ENCODE measurements at places on chromosomes 4 and X. TPM values are rescaled to one million over a fixed set of nuclear protein-coding genes. Genes with fewer than 3 reads are reported as not detected.

- H3K27me3 ChIP-seq, result no peaks in the 10 kb centered on the region
- DNase-seq, result no peak
- no peak overlapping the region for H3K27ac ChIP-seq
- H3K4me1 ChIP-seq, result no peaks in the 10 kb centered on the region
- H3K36me3 ChIP-seq, result no peaks in the 10 kb centered on the region
Measured at GRCh38 chrX:142036116-142036515, 132.4 kb downstream of the MAGEC1 start.

DNA sequence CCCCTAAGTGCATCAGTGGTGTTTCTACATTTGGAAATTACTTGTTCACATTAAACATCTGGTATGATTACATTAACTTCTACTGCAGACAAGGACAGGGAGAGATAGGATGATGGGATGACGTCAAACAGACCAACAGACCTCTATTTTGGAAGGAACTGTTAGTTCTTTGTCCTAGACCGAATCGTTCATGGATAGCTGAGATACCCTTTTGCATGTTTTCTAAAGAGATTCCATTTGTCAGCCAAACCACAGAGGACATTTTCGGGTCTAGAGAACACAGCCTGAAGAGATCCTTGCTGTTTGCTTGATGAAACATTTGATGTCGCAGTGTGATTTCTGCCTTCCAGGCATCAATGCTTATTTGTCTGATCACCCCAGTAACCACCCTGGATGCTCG lies 27.7 kb downstream of the CHST7 start:
- no peak for DNase-seq
- peaks cover 4% of the 10 kb centered on the region for H3K27me3 ChIP-seq
- no peak overlapping the region for H3K4me3 ChIP-seq

GRCh38 chr4:111639120-111639690 lies 506.0 kb upstream of the FAM241A start:
- no peak for DNase-seq
- no peaks in the 10 kb centered on the region for H3K27me3 ChIP-seq
- H3K4me1 ChIP-seq, result no peaks in the 10 kb centered on the region
- H3K4me3 ChIP-seq, result no peak overlapping the region
- no peaks in the 10 kb centered on the region for H3K36me3 ChIP-seq

GRCh38 chr4:47829438-47829837 lies 8.4 kb downstream of the CORIN start:
- DNase-seq, result no peak
- no peak overlapping the region for H3K4me3 ChIP-seq
- H3K27me3 ChIP-seq, result no peaks in the 10 kb centered on the region
- no peaks in the 10 kb centered on the region for H3K36me3 ChIP-seq

- H3K36me3 ChIP-seq, result no peaks in the 10 kb centered on the region
- DNase-seq, result no peak
- no peak overlapping the region for H3K4me3 ChIP-seq
- no peak overlapping the region for H3K27ac ChIP-seq
Measured at GRCh38 chr4:73896416-73896815, 27.2 kb downstream of the CXCL1 start.

GRCh38 chr4:128715616-128716015 lies 93.9 kb upstream of the JADE1 start:
- no peaks in the 10 kb centered on the region for H3K36me3 ChIP-seq
- DNase-seq, result no peak
- no peaks in the 10 kb centered on the region for H3K4me1 ChIP-seq
- no peak overlapping the region for H3K4me3 ChIP-seq

GRCh38 chrX:17882680-17883079 lies 21.6 kb upstream of the RAI2 start:
- DNase-seq, result no peak
- H3K27ac ChIP-seq, result no peak overlapping the region
- H3K4me3 ChIP-seq, result no peak overlapping the region
- H3K27me3 ChIP-seq, result no peaks in the 10 kb centered on the region
- H3K36me3 ChIP-seq, result no peaks in the 10 kb centered on the region
- no peaks in the 10 kb centered on the region for H3K4me1 ChIP-seq

DNA sequence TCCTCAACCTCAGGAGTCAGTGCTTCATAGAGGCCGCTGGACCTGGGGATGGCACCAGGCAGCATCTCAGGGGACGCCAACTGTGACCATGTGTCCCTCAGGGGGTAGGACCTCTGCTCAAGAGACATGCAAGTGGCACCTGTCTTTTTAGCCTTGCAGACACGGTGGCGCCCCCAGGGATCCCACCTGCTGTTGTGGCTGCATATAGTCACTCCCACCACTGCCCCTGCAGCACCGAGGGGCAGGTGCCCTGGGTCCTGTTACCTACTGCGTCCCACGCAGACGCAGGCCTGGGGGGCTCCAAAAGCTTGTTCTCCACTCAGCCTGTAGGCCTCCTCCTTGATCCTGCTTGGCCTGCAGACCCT lies 2.5 kb downstream of the MYL5 start:
- H3K4me3 ChIP-seq, result no peak overlapping the region
- no peak overlapping the region for H3K27ac ChIP-seq
- peaks cover 12% of the 10 kb centered on the region for H3K36me3 ChIP-seq
- DNase-seq, result no peak
- peaks cover 29% of the 10 kb centered on the region for H3K4me1 ChIP-seq
- no peaks in the 10 kb centered on the region for H3K27me3 ChIP-seq

DNA sequence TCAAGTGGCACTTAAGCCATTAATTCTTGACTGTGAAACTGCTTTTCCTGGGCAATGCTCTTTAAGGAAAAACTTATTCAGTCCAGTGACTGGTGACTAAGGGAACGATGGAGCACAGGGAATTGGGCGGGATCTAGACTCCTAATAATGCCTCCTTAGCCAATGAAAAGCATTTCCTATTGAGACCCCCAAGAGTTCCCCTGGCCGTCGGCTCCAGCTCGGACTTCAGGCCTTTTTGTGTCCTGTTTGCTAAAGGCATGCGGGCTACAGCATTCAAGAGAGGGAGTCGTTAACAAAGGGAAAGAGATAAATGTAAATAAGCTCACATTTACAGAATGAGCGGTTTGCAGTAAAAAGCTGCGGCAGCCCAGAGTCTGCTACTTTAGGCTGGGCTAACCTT lies at the start of gene LPAR4:
TSS of gene LPAR4 (plus strand) at position 232 of the 400 bp plus-strand sequence. CDS start 7,150 bp downstream, outside the sequence.
- no peak within 1 kb of the TSS for H3K4me3 ChIP-seq
- H3K27me3 ChIP-seq, result peaks cover 13% of the 10 kb centered on the region
- H3K4me1 ChIP-seq, result no peaks in the 10 kb centered on the region
- H3K27ac ChIP-seq, result no peak within 1 kb of the TSS
- no peak for DNase-seq

The GAGE10 gene
- not detected for total RNA-seq

The XAGE1A gene
- total RNA-seq, result not detected

All from tibial nerve (tissue), 4 donors.